ENCODE measurements at places on chromosomes 16 and 17.

DNA sequence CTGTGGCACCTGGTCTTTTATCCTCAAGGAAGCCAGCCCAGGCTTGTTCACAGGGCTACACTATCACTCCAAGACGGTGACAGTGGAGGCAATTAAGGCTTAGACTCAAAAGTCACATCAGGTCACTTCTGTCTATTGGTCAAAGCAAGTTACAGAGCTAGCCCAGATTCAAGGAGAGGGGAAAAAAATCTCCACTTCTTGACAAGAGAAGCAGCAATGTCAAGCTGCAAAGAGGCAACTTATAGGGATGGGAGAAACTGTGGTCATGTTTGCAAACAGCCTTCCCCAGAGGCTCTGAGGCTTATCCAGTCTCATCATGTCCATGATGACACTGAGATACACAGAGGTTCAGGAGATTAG, 31.6 kb downstream of the SERPINF1 start:
- DNase-seq, result no peak

GRCh38 chr16:57801809-57802340, 416 bp downstream of the KIFC3 start:
- no peak for DNase-seq

GRCh38 chr16:88747588-88748301, 37.3 kb downstream of the PIEZO1 start:
- no peak for DNase-seq

DNA sequence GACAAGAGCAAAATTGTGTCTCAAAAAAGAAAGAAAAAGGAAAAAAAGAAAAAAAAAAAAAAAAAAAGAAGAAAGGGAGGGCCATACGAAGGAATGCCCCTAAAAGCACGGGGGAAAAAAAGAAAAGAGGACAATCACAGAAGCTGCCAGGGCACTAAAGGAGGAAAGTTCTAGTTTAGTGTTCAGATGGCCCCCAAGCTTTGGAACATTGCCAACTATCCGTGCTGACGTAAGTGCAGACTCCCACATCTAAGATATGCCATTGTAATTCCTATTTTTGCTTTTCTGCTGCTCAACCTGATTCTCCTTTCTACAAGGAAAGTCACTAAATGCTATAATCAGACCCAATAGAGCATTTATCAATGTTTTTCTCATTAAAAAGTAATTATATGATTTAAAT, 842.1 kb downstream of the KCNJ2 start:
- DNase-seq, result no peak

- no peak for DNase-seq
Observed at GRCh38 chr16:85690469-85691064, 1.8 kb upstream of the GINS2 start.

DNA sequence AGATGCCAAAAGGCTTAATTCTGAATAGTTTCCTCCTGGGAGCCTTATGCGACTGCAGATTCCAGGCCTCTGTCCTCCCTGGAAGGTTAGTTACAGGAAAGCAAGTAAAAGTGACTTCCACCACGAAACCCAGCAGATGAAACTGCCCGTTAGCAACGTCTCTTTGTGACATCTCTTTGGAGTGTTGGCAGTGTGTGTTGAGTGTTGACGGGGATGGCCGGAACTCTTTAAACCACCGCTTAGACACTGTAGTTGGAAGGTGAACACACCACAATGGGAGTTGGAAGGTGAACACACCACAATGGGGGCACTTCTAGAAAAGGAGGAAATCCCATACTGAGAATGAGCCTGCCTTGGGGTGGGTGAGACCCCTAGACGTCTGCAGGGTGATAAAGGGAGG, 858 bp downstream of the SKAP1 start:
- no peak for DNase-seq

DNA sequence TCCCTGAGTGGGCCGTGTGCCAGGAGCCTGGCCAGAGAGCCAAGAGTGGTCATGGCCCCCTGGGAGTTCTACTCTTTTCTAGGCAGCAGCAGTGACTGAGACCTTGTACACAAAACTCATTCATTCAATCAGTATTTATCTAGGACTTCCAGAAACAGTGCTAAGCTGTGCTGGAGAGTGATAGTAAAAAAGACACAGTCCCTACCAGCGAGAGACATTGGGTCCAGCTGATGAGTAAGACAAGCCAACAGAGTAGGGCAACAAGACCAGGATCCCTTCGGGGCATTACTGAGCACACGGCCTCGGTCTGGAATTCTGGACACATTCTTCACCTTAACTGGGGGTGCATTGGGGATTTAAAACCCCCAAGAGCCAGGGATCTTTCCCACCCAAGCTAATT, 20.2 kb downstream of the CBX4 start:
- no peak for DNase-seq

All from brain pericyte (primary cell).